ENCODE measurements at places on chromosomes 5 and 9. TPM values are rescaled to one million over a fixed set of nuclear protein-coding genes. Genes with fewer than 3 reads are reported as not detected.
A peak's percentile ranks its signal among the peaks of the same experiment; 100 is the strongest.

SLC45A2 gene
- not detected for total RNA-seq

SLC34A1 gene
- not detected for total RNA-seq

SLC4A9 gene
- 0.08 TPM for total RNA-seq

DNA sequence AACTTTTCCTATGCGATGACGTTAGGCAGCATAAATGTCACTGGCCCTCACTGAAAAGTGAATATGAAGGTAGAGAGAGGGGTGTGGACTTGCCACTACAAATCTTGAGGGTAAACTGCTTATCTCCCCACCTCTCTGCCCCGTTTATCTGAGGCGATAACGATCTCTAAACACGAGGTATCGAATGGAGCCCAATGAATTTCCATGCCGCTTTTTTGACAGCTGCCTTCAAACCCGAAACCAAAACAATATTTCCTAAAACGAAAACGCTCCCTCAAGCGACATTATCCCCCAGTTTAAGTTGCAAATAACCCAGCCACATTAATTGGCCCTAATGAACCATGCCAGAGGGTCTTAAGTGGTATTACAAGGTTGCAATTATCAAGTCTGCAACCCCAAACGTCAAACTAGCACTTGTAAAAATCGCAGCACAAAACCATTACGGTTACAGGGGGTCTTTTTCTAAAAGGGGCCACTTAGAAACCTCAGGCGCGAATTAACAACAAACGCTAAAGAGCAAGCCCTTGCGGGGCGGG lies 1.4 kb downstream of the NR3C1 start:
- no peak for DNase-seq

- DNase-seq = no peak
These were observed 56.2 kb downstream of the ABHD17B start for GRCh38 chr9:71854811-71855210.

GRCh38 chr5:94102849-94103248 lies 361.4 kb upstream of the POU5F2 start:
- DNase-seq = no peak

- DNase-seq = no peak
These were observed 193.5 kb upstream of the HAPLN1 start for GRCh38 chr5:83914199-83914598.

GRCh38 chr5:83931969-83932368 lies 211.3 kb upstream of the HAPLN1 start:
- DNase-seq = no peak

PGM5 gene
- total RNA-seq = 0.08 TPM

- no peak for DNase-seq
These were observed 10.5 kb upstream of the TRIM36 start for GRCh38 chr5:115180165-115180709.

DNA sequence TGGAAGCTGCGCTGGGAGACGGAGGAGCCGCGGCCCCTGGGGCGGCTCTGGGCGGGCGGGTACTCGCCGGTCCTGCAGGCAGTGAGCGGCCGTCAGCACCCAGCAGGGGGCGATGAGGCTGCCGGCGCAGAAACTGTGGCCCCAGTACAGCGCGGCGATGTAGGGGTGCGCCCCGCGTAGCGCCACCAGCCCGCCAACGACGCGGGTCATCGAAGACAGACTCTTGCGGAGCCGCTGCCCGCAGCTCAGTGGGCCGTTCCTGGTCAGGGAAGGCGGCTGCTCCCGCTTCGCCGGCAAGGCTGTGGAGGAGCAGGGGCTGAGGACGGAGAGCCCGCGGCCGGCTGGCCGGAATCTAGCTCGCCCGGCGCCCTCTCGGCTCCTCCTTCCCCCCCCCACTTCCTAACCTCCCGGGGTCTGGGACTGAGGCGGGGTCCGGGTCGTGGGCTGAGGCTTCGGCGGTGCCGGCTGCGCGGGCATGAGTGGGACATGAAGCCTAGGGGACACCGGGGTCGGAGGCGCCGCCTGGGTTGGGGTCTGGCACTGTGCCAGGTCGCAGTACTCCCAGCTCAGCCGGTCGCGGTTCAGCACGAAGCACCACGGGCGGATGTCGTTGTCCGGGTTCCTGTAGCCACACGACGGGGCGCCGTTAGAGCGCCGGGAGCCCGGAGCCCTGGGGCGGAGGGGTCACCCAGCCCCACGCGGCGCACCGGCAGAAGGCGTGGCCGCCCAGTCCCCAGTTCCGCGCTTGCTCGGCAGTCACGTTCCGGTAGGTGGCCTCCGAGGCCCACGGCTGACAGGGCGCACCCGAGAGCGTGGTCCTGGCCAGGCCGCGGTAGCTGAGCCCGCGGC lies 3.6 kb upstream of the PFN3 start:
- DNase-seq = peak; percentile 85

- DNase-seq = no peak
These were observed 341.8 kb upstream of the KIF2A start for GRCh38 chr5:61964201-61964600.

DNA sequence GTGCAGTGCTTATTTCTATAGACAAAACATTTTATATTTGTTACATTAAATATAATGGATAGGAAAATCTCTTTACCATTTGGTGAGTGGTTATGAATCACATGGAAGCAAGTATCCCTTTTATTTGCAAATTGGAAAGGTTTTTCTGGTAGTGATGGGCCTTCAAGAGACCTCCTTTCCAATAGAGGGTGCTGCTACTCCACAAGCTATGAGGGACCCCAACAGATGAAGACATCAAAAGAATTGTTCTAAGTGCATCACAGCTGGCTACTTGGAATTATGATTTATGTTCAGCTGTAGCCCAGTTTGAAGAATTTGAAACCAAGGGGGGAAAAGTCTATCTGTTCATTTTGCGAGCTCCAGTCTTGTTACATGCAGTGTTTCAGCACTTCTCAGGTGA lies 493.7 kb upstream of the SGCD start:
- DNase-seq = no peak

DNA sequence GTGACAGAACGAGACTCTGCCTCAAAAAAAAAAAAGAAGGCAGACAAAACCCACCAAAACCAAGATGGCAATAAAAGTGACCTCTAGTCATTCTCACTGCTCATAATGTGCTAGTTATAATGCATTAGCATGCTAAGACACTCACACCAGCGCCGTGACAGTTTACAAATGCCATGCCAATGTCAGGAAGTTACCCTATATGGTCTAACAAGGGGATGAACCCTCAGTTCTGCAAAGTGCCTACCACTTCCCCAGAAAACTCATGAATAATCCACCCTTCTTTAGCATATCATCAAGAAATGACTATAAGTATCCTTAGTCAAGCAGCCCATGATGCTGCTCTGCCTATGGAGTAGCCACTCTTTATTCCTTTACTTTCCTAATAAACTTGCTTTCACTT lies 4.7 kb upstream of the BICD2 start:
- DNase-seq = no peak

DNA sequence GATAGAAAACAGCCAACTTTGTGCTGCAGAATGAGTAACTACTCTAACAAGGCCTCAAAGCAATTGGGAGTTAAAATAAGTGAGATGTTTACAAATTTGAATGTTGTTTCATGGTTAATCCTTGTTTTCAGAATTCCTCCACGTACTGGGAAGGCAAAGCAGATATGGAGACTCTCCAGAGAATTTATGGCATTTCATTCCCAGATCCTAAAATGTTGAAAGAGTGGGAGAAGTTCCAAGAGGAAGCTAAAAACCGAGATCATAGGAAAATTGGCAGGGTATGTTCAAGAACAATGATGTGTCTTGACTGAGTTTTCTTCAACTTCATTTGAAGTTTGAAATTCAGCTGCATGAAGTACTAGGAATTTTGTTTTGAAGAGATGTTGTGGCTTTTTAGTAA lies 16.4 kb downstream of the TARS1 start:
- DNase-seq = no peak

EPB41L4A gene
- total RNA-seq = 0.48 TPM

DNA sequence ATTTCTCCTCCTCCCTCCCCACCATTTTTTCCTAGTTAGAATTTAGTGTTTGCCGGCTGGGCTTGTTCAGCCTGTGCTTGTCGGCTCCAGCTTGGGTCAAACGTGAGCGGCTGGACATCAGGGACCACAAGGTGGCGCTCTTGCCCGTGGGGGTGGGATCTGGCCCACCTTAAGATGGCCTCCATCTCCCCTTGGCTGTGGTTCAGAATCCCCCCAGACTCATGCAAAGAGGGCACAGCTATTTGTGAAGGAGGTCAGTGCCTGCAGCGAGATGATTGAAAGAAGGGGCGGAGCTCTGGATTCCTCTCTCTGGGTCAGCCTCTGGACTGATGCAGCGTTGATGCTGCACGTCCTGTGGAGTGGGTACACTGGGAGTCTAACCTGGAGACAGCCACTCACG lies 283.3 kb upstream of the TUT7 start:
- no peak for DNase-seq

- peak; percentile 11 for DNase-seq
These were observed 136.0 kb upstream of the EFNA5 start for GRCh38 chr5:107806705-107807104.

TBCA gene
- 73.8 TPM for total RNA-seq

GRCh38 chr9:89515416-89515815 lies 17.5 kb upstream of the SEMA4D start:
- DNase-seq = no peak

C8G gene
- 0.71 TPM for total RNA-seq

- DNase-seq = no peak
These were observed 64.7 kb upstream of the CTSL start for GRCh38 chr9:87661241-87661640.

DNA sequence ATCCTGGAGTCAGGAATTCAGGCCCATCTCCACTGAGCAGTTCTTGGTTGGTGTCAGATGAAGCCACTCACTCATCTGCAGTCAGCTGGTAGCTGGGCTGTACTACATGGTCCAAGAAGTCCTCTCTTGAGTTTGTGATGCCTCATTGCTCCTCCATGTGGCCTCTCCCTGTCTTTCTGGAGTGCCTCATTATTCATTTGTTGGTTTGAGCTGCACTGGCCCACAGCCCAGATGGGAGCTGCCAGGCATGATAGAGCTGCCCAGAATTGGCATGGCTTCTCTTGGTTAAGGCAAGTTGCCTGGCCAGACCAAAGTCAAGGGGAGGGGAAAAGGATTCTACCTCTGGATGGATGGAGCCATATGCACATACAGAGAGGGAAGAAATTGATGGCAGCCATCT lies 8.0 kb downstream of the PTCD2 start:
- DNase-seq = no peak

DNA sequence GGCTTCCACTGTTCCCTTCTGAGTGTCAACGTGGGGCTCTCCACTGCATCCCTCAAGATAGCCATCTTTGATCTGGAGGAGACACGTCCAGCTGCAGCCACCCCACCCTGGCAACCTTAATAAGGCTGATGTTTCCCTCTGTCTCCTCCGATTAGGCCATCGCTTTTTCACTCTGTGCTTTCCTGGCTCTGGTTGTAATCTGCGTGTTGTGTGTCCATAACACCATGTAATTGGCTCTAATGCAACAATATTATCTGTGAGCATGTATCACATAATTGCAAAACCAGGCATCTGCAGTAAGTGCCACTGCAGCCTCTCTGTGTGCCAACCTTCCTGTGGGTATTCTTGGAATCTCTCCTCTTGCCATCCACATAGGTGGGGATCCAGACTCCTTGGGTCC lies 249.9 kb upstream of the PANK3 start:
- DNase-seq = no peak

DNA sequence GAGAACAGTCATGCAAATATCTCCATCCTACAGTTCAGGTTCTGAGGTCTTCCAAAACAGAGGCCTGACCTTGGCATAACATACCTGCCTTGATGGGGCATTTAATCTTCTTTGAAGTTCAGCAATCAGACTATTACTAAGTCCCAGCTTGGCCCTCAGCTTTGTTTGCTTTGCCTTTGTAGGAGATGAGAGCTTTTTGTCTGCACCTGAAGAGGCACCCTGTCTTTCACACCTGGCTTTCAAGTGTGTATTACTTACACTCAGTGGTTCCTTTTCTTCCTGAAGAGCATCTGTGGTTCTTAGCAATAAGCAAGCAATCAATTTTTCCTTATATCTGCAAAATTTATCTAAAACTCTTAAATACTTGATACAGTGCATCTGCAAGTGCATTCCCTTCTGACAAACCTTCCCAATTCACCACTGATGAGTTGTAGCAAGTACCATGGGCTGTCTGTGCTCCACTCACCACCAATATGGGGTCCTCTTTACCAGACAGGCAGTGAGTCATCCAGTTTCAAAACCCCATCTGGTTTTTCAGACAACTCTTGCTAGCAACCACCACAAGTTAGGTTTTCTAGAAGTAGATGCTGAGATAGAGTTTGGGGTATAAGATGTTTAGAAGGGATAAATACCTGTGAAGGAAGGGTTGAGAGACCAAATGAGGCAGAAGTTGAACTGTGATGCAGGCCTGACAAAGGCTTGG lies 100.2 kb downstream of the HINT1 start:
- no peak for DNase-seq

ESM1 gene
- total RNA-seq = not detected

DNA sequence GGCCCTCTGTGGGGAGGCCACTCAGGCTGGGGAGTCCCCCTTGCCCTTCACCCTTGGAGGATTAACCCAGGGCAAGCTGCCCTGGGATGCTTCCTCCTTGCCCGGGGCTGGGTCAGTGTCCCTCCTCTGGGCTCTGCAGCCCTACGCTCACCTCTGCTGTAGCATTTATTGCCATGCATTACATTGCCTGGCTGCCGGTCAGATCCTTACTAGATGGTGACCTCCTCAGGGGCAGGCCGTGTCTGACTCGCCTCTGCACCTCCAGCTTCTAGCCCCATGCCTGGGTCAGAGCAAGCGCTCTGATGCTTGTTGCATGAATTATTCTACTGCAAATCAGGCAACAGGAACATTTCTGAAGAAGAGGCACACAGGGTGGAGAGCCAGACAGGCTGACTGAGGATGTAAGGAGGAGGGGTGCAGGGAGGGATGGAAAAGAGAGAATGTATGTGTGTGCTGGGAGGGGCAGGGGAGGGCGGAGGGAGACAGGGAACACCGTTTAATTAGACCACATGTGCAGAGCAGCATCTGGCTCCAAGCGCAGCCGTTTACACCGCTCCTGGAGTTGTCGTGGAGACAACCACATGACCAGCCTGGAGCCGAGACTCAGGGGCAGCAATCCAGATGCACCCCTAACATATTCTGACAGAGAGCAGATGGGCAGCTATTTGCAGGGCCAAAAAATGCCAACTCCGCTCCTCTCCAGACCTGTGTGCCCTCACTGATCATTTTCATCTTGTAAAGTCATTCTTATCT lies 117.0 kb downstream of the CRB2 start:
- DNase-seq = no peak

- no peak for DNase-seq
These were observed 87.2 kb downstream of the MTAP start for GRCh38 chr9:21889673-21890072.

RXRA gene
- total RNA-seq = 63.4 TPM

IL4 gene
- total RNA-seq = not detected

- DNase-seq = peak; percentile 69
These were observed 24.8 kb upstream of the HNRNPA0 start for GRCh38 chr5:137778772-137779564.

DNA sequence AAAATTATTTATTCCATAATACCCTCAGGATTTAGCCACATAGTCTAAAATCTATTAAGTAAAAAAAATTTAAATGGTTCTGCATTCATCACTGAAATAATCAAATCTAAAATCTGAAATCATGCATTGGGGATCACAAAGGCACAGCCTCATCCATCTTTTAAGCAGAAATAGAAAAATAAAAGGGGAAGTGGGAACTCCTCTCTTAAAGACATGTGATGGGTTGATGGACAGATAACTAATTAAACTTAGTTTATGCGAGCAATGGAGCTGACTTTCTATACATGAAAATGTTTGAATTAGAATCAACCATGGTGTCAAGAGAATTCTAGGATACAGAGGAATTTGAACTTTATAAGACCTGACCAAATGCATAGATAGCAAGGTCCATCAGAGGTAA lies 170.5 kb downstream of the GABRB2 start:
- no peak for DNase-seq

LRRC19 gene
- not detected for total RNA-seq

All from HT-29 (cell line).